ENCODE measurements at places on chromosomes 5 and 9.

DNA sequence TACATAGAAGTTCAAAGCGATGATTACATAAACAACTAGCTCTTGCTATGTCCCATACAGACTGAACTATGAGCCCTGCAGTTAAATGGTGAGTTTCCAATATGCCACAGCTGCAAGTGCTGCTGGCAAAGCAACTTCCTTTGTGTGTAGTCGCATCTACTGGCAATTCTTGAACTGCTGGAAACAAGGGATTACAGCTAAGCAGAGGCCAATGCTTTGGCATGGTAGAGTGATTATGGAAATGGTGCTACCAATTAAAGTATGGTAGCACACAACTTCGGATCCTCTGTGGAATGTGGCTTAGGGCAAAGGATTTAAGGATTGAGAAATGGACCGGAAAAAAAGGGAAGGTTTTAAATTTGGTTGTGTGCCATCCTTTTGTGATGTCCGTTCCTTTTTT lies 856.6 kb downstream of the MAT2B start:
- no peak for DNase-seq

DNA sequence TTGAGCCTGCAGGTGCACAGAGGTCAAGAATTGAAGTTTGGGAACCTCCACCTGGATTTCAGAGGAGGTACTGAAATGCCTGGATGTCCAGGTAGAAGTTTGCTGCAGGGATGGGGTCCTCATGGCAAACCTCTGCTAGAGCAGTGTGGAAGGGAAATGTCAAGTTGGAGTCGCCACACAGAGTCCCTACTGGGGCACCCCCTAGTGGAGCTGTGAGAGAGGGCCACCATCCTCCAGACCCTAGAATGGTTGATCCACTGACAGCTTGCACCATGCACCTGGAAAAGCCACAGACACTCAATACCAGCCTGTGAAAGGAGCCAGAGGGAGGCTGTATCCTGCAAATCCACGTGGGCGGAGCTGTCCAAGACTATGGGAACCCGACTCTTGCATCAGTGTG lies 78.0 kb downstream of the GABRA1 start:
- DNase-seq = no peak

DNA sequence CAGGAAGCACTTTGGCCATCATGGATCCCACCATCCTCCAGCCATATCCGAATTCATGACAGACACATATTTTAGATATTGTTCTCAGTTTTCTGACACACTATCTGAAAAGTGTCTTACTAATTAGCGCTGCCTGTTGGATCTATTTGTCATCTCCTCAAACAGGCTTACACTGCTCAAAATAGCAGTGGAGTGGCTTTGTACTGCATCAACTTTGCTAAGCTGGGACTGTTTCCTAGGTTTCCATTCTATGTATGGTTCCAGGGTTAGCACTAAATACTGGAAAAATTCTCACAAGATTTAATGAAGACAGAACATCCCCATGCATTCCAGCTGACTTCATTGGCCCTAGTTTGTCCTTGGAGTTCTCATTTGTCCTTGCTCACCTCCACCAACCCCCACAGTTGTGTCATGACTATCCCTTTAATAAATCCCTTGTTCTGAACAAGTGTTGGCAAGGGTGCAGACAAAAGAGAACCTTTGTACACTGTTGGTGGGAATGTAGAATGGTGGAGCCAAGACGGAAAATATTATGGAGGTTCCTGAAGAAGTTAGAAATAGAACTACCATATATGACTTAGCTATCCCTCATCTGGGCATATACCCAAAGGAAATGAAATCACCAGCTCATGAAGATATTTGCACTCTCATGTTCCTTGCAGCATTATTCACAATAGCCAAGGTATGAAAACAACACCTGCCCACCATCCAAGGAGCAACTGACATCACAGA lies 136.5 kb upstream of the RAI14 start:
- no peak for DNase-seq

GRCh38 chr5:134122530-134122929 lies 8.0 kb downstream of the TCF7 start:
- DNase-seq = no peak

GRCh38 chr5:146188358-146188757 lies 5.9 kb upstream of the LARS1 start:
- no peak for DNase-seq

GRCh38 chr5:5805916-5806315 lies 383.4 kb downstream of the ICE1 start:
- DNase-seq = no peak

GRCh38 chr9:18346745-18347144 lies 127.2 kb upstream of the ADAMTSL1 start:
- no peak for DNase-seq

DNA sequence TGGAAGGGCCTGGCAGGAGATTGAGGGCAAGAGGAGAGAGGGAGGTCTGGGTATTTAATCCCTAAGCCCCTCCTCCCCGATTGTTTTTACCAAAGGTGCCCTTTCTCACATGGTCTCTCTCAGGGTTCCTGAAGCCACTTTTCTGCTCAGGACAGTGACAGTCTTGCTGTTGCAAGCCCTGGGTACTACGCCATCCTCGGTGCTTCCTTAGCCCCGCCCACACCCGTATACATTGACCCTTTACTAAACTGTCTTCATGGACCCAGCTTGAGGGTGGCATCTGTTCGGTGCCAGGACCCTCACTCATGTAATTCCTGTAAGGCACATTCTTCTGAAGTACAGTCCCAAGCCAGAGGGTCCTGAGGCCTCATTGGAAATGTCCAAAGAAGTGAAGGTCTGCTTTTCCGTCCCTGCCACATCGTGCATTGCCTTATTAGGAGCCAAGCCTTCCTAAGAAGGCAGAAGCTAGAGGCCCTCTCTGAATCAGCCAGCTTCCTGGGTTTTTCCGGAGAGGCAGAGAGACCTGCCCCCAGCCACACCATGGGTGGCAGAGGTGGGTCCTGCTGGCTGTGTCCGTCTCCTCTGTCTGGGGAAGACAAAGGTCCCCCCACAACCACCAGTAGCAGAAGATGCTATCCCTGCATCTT lies 1.9 kb upstream of the SH3PXD2B start:
- DNase-seq = no peak

- DNase-seq = no peak
These were observed 21.9 kb upstream of the KCNMB1 start for GRCh38 chr5:170411100-170411499.

DNA sequence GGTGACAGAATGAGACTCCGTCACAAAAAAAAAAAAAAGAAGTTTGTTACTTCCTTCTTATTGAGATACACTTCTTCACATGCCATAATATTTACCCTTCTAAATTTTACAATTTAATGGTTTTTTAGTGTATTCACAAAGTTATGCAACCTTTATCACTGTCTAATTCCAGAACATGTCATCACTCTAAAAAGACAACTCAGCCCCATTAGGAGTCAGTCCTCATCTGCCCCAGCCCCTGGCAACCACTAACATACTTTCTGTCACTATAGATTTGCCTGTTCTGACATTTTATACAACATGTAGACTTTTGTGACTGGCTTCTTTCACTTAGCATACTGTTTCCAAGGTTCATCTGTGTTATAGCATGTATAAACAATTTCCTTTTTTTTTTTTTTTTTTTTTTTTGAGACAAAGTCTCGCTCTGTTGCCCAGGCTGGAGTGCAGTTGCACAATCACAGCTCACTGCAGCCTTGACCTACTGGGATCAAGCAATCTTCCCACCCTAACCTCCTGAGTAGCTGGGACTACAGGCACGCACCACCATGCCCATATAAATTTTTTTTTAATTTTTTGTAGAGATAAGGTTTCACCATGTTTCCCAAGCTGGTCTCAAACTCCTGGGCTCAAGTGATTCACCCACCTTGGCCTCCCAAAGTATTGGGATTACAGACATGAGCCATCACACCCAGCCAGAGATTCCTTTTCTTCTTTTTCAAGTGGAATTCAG lies 18.0 kb downstream of the AQP3 start:
- no peak for DNase-seq

- DNase-seq = no peak
These were observed 456.4 kb downstream of the NFIB start for GRCh38 chr9:13857521-13857920.

- peak; percentile 57 for DNase-seq
These were observed 258.7 kb downstream of the SPATA31D1 start for GRCh38 chr9:82247318-82247717.

GRCh38 chr5:128163991-128164390 lies 80.4 kb downstream of the SLC12A2 start:
- no peak for DNase-seq

- DNase-seq = peak; percentile 43
These were observed 115.0 kb downstream of the PIK3R1 start for GRCh38 chr5:68330574-68330973.

DNA sequence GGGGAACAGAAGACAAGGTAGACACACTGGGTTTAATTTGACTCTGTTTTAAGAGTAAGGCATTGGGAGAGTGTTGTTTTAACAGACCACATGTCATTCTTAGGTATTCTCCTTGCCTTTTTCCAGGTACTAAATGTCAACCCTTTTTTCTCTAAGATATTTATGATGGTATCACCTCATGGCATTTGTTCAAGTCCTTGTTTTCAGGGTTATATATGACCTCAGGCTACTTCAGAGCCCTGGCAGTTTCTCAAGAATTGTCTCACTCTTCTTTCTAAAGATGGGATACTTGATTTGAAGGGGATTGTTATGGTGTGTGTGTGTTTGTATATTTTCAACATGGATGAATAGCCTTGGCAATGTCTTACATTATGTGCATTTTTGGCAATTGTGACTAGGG lies 131.1 kb upstream of the ACTBL2 start:
- DNase-seq = no peak

GRCh38 chr5:132481596-132482211 lies 8.9 kb downstream of the IRF1 start:
- DNase-seq = no peak

GRCh38 chr5:77644371-77645157 lies 6.1 kb upstream of the OTP start:
- DNase-seq = no peak

DNA sequence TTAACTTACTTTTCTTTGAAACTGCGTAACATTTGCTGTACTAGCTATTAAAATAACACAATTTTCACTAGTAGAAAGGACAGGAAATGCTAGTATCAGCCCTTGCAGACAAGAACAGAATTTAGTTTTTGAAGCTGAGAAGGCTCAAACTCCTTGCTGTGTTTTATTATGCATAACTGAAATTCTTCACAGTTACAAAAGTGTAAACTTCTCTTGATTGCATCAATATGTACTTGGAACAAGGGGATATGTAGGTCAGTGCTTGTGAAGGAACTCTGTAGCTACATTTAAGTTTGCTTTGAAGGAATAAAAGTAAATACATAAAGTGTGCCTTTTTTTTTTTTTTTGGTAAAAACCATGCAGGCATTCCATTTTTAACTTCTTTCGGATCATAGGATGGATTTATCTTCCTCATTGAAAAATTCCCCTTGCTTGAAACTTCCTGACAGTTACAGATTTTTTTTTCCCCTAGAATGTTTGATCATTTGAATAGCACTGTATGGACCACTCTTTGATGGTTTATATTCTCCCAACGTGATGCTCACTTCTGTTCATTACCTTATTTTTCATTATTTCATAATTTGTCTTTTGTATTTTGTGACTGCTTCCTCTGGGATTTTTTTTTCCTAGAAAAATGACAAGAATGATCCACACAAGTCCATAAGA lies 94.9 kb upstream of the DAB2 start:
- no peak for DNase-seq

- DNase-seq = no peak
These were observed 243.4 kb downstream of the ARRDC3 start for GRCh38 chr5:91139572-91140200.

- no peak for DNase-seq
These were observed 258.7 kb downstream of the KCTD16 start for GRCh38 chr5:144429405-144429804.

GRCh38 chr9:21801683-21802417 lies 586 bp upstream of the MTAP start:
- DNase-seq = no peak

DNA sequence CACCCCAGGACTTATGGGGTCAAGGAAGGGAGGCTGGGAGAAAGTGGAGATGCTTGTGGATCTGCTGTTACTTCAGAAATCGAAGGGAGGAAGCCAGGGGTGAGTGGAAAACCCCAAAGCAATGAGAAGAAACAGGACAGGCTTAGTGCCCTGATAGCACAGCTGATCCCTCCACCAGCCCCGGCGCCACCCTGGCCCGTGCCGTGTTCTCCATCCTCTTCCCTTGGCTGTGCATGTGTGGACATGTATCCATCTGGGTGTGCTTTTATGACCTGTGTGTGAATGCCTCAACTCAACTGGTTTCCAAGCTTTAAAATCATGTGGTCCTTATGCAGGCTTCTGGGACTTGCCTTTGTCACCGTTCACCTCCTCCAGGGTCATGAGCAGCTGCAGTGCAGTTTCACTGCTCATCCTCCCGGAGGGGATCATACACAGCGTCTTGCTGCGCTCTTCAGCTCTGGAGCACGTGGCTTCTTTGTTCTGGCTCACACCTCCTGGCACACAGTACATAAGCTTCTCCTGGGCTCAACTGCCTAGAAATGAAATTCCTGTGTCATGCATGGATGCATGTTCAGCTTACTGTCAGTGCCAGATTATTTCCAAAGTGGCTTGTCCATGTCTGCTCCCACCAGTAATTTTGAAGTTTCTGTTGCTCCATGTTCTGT lies 58.2 kb downstream of the IPPK start:
- no peak for DNase-seq

DNA sequence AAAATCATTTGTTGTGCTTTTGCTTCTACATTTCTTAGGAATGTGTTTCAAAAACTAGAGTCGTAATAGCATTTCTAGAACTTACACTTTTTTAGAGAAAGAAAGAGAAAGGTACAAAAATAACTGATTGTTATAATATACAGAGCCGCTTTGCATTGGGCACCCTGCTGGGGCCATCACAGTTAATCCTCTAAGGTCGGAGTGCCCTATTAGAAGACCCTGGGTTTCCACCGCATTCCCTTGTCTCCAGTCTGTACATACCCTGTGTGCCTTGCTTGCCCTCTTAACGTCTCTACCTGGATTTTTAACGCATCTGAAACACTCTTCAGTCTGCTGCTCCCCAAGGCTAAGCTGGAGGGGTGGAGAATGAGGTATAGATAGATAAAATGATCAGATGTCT lies 1.3 kb downstream of the MARVELD2 start:
- no peak for DNase-seq

DNA sequence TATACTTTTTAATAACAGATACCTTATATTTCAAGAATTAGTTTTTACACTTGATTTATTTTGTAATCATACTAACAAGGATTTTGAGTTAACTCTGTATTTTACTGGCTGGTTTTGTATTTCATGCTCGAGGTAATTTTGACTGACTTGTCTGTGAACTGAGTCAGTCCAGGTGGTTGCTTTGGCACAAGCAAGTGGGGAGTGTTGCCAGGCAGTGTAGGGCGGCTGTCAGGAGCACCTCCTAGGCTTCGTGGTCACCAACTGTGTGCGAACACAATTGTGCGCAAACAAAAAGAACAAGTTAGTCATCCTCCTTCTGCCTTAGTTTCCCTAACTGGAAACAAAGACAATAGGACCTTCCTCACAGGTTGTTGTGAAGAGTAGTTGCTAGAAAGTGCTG lies 286.3 kb downstream of the ADGRV1 start:
- no peak for DNase-seq

GRCh38 chr5:17203329-17204132 lies 13.9 kb upstream of the BASP1 start:
- DNase-seq = peak; percentile 53

GRCh38 chr5:136769093-136769492 lies 403.7 kb upstream of the TRPC7 start:
- DNase-seq = no peak
